Activated naive CD4-positive, alpha-beta T cell (primary cell): ENCODE measurements at places on chromosomes 6 and 20.

- no peak for DNase-seq
These were observed 2.0 kb downstream of the TBX18 start for GRCh38 chr6:84762220-84763002.

GRCh38 chr20:34268851-34269636 is 27.8 kb downstream of the ASIP start:
- DNase-seq: peak; percentile 18

DNA sequence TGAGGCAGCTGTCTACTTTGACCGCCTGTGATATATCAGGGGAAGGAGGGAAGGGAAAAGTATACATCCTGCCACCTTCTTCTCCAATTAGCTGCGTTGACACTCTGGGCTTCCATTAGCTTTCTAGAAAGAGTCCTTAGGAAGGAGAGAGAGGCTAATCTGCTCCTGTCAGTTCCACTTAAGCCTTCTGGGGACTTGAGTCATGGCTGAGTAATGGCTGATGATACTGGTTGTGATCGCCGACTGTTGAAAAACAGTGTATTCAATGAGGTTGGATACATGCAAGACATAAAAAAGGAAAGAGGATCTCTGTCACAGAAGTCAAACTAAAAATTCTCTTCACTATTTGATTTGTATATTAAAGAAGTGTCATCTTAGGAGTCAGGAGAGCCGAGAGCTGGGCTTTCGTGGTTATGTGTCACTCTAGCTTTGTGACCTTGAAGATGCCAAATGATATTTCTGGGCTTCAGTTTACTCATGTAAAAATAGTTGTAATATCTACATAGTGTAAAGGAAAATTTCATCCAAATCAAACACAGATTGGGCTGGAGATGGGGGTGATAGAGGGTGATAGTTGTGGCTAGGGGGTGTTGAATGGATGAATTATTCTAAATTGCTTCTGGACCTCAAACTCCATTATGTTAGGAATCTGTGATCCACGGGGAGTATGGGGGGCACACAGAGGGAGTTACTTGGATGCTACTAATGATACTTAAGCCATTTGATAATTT is 189.0 kb downstream of the UST start:
- no peak for DNase-seq

DNA sequence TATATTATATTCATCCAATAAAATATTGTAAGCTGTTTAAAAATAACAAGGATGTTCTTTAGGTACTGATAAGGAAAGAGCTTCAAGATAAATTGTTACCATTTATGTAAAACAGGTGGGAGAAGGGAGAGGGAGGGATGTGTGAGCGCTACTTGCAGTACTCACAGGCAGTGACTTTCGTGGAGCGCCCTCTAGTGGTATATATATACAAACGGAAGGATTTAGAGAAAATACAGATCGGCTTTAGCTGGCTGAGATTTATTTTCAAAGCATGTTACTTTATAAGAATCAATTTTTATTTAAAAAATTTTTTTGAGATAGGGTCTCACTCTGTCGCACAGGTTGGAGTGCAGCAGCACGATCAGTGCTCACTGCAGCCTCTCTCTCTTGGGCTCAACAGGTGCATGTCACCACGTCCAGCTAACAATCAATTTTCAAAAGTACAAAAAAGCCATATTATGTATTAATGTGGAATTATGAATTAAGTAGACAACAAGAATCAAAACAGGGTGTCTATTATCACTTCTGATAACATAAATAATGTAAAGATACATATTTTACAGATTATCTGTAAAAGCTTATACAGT is 3.3 kb upstream of the MOG start:
- DNase-seq: peak; percentile 21

GRCh38 chr6:12715437-12715836 is 1.1 kb upstream of the PHACTR1 start:
- DNase-seq: no peak

DNA sequence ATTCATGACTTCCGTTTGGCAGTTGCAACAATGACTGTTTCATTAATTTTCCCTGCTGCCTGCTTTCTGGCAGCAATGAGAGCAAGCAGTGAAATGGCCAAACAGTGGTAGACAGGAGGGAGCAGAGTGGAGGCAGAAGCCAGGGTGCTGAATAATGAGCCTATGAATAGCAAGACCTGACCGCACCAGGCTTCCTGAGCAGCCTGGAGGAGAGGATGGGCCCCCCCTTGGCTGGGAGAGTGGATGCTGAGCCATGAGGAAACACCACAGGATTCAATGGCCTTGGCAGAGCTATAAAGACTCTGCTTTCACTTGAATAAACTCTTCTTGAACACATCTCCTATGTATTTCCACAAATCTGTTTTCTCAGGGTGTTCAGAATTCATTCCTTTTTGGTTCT is 68.1 kb upstream of the SNRPB2 start:
- DNase-seq: no peak

DNA sequence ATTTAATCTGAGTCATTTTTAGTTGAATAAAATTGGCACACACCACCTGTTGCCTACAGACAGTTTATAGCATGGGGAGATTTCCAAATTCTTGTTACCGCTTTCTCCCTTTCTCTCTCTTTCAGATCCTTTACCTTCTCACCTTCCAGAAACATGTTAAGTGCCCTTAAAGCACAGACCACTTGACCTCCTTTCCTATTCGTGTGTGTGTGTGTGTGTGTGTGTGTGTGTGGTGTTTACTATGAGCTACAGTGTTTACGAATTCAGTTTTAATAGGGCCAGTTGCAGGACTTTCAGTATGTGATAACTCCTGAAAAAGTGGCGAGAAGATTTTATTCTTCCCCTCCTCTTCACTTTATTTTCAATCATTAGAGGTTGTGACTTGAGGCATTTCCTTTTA is 258.1 kb downstream of the BMP2 start:
- DNase-seq: no peak

- DNase-seq: no peak
These were observed 121.7 kb upstream of the MARCKS start for GRCh38 chr6:113735491-113735890.

DNA sequence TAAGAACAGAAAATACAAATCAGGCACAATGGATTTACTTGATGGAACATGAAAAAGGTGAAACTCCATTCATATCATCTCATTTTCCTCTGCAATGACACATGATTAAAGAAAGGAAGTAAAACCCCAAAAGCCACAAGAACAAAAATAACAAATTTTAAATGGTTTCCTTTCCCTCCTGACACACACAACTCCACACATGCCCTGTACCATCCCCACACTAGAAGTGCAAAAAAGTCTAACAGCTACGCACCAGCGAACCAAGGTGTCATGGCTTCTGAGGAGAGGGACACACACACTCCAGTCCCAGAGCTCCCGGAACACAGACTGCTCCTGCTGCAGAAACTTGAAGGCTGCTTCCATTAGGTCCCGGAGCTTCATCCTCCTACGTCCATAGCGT is 25.3 kb downstream of the MDN1 start:
- DNase-seq: no peak

DNA sequence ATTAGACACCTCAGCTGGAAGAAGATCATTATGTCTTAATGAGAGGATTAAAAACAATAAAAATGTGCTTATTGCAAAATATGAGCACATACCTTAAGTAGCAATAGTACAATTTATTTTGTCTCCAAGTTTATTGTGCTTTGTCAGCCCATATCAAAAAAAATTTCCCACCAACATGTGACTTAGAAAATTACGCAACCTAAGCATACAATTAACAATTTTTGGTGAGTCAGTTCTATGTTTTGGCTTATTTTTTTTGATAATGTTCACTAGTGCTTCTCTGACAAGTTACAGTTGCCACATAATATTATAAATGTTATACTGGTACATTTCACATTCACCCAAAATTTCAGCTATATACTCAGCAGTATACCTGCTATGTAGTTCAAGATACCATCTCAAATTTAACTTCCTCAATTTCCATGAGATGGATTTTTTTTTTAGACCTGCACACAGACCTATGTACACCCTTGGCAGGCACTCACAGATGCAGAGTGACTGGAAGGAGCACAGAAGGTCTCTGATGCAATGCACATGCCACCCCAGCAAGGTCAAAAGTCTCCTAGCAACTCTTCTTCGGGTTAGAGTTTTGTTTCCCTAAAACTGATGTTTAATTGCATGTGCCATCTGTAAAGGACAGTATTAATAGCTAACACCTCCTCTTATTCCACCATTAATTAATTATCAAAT is 112.4 kb downstream of the PRKN start:
- no peak for DNase-seq

DNA sequence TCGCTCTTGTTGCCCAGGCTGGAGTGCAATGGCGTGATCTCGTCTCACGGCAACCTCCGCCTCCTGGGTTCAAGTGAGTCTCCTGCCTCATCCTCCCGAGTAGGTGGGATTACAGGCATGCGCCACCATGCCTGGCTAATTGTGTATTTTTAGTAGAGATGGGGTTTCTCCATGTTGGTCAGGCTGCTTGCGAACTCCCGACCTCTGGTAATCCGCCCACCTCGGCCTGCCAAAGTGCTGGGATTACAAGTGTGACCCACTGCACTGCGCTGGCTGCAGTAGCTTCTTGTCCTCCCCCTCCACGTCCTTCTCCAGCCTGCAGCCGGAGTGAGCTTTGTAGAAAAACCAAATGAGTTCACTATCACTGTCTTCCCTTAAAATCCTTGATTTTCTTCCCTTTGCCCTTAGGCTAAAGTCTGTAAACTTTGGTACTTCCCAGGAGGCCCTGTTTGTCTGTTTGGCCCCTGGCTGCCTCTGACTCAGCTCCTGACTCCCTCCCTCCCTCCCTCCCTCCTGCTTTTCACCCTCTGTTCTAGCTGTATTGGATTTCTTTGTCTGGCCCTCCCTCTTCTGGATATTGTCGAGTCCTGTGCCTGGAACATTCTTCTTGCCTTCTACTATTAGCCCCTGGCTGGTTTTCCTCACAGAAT is 12.9 kb downstream of the PARD6B start:
- no peak for DNase-seq

DNA sequence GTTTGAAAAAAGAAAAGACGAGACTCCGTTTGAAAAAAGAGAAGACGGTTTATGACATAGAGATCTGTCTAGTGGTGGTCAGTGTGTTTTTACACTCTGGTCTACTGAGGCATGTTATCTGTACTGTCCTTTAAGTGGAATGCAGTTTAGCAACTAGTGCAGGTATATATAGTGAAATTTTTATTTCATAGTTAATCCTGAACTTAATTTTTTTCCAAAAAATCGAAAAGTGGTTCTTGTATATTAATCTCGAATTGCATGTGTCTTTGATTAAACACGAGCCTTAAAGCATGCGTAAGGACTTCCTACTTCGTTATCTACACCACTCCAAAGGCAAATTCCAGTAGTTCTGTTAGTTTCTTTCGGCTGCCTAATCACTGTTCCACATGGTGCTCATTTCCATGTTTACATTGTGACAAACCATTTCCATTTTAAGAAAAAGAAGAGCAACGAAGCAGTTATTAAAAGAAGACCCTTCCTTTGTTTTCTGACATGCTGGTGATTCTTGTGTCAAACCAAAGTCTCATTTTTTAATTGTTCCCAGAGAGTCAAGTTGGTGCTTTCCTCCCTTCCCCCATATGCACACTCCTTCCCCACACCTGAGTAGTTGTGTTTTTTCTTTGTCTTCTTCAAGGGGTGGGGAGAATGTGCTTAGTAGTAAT is 2.3 kb downstream of the SNX9 start:
- no peak for DNase-seq

GRCh38 chr6:74269600-74269858 is 573.5 kb downstream of the CD109 start:
- DNase-seq: no peak

DNA sequence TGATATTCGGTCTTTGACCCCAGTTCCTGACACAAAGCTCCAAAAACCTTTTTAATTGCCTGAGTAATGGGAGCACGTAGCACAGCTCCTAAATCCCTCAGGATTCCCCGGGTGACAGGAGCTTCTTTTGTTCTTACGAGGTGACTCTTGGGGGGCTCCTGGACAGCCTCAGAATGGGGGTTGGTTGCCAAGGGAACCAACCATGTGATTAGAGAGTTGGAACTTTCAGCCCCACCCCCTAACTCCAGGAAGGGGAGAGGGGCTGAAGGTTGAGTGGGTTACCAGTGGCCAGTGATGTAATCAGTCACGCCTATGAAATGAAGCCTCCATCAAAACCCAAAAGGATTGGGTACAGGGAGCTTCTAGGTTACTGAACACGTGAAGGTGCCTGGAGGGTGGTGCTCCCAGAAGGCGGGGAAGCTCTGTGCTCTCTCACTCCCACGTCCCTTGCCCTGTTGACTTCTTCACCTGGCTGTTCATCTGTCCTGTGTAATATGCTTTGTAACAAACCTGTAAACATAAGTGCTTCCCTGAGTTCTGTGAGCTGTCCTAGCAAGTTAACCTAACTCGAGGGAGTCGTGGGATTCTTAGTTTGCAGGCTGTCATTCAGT is 89.5 kb downstream of the CHMP4B start:
- DNase-seq: no peak

DNA sequence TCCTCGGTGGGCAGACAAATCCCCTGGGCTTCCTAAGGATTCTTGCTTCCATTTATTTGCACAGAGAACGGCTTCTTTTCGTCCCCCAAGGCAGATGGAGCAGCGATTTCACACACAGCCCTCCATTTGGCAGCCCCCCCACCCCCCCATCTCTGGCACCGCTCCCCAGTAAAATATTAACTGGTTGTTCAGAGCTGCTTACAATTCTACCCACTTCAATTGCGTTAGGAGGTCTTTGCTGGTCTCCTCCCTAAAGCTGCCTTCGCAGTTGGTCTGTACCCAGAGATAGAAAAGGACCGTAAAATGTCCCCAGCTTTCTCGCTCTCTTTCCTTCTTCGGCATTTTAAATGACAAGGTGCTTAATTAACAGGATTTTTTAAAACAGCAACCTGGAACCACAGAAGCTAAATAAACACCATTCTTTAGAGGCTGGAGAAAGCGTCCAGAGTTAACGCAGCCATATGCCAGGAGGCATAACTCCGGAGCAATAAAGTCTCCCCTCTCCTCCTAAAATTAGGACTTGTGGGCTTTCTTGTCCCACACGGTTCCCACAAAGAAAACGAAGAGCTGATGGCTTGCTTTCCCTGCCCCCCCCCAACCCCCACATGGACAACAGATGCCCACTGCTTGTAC is 1.7 kb upstream of the ZMYND8 start:
- no peak for DNase-seq

- no peak for DNase-seq
These were observed 65.1 kb upstream of the NXT1 start for GRCh38 chr20:23285536-23285935.

DNA sequence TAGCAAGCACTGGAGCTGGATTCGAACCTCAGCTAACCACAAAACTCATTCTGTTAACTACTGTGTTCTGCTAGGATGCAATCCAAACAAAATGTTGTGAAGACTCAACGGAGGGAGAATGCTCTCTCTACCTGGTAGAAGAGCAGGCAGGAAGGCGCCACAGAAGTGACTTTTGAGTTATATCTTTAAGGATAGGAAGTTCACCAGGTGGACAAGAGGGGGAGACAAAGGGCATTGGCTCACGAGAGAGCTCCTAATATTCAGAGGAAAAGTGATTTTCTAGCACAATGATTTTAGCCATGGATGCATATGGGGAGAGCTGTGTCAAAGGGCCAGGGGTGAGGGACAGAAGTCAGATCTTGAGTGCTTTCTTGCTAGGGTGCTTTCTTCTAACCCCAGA is 108.4 kb upstream of the MAFB start:
- DNase-seq: no peak

- no peak for DNase-seq
These were observed 68.2 kb downstream of the RFPL4B start for GRCh38 chr6:112415366-112415765.
